ENCODE measurements at places on chromosomes 6 and 20. TPM values are rescaled to one million over a fixed set of nuclear protein-coding genes. Genes with fewer than 3 reads are reported as not detected.

The PACRG gene
- total RNA-seq: 84.6 TPM

DNA sequence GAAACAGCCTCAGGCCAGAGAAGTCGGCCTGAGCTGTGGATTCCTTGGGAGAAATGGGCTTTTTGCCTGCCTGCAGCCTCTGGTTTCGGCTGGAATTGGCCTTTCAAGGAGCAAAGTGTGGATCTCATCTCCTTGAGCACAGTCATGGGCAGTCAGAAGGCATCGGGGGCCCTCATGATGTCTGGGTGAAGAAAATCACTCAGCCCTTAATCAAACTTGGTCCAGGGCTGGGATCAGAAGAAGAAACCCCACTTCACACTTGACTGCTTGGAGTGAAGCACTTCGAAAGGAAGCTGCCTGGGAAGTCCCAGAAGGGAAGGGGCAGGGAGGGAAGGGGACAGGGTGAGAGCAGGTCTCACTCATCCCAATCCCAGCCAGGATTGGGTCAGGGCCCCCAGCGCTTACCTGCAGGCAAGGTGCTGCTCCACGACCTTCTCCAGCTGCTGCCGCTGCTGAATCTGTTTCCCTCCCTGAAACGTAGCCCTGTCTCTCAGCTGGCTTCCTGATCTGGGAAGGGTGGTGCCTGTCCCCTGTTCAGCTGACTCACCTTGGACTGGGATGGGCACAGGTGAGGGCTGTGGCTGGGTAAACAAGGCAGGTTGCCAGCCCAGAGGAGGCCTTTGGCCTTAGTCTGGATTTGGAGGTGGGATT is at the start of gene SDCBP2:
Gene SDCBP2 (minus strand): TSS at position 460 of the 651 bp plus-strand sequence. CDS start 8,723 bp downstream, outside the sequence.
- H3K4me1 ChIP-seq: peaks cover 48% of the 10 kb centered on the region
- H3K27ac ChIP-seq: peak within 1 kb of the TSS; percentile 100
- no peaks in the 10 kb centered on the region for H3K27me3 ChIP-seq
- peak; percentile 12 for DNase-seq

The C20orf141 gene
- total RNA-seq: 53.6 TPM

- H3K4me3 ChIP-seq: no peak overlapping the region
- no peaks in the 10 kb centered on the region for H3K27me3 ChIP-seq
- no peak for DNase-seq
- H3K27ac ChIP-seq: no peak overlapping the region
- no peaks in the 10 kb centered on the region for H3K36me3 ChIP-seq
Measured at GRCh38 chr6:40410821-40411220, 176.3 kb downstream of the LRFN2 start.

DNA sequence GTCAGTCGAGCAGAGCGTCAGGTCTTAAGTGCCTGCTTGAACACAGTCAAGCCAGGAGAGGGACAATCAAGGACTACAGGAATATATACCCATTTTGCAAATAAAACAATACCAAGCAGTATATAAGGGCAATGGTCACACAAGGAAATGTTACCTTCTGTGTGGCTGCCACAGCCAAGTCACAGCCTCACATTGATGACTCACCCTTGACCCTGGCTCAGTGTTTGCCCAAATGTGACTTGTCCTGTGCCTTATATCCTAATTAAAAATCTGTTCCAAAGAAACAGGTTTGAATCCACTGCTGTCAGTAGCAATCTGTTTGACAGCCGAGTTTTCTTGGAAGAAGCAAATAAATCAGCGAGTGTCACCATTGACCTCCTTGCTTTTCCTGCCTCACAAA is 34.3 kb downstream of the C6orf89 start:
- no peak overlapping the region for H3K4me3 ChIP-seq
- no peaks in the 10 kb centered on the region for H3K27me3 ChIP-seq
- no peaks in the 10 kb centered on the region for H3K36me3 ChIP-seq
- peaks cover 9% of the 10 kb centered on the region for H3K4me1 ChIP-seq

The RALGAPA2 gene
- 59.2 TPM for total RNA-seq

The SAMD5 gene
- total RNA-seq: 27.9 TPM

The SYCP2L gene
- total RNA-seq: 6.9 TPM

- H3K27me3 ChIP-seq: no peaks in the 10 kb centered on the region
- no peaks in the 10 kb centered on the region for H3K36me3 ChIP-seq
- no peaks in the 10 kb centered on the region for H3K4me1 ChIP-seq
- no peak overlapping the region for H3K27ac ChIP-seq
- no peak for DNase-seq
Measured at GRCh38 chr6:28003059-28003458, 46.0 kb downstream of the OR2B6 start.

DNA sequence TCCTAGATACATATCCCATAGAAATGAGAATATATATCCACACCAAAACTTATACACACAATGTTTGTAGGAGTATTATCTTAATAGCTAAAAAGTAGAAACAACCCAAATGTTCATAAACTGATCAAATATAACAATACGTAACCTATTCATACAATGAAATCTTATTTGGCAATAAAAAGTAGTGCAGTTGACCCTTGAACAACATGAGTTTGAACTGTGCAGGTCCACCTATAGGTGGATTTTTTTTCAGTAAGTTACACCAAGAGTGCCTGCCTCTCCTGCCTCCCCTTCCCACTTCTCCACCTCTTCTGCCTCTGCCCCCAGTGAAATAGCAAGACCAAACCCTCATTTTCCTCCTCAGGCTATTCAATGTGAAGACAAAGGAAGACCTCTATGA is 95.2 kb downstream of the AHI1 start:
- H3K4me3 ChIP-seq: no peak overlapping the region
- H3K4me1 ChIP-seq: no peaks in the 10 kb centered on the region
- H3K27me3 ChIP-seq: no peaks in the 10 kb centered on the region
- H3K36me3 ChIP-seq: no peaks in the 10 kb centered on the region
- no peak for DNase-seq

The PAK5 gene
- total RNA-seq: 0.87 TPM

The KIAA0408 gene
- 3.3 TPM for total RNA-seq

- no peaks in the 10 kb centered on the region for H3K4me1 ChIP-seq
- H3K27me3 ChIP-seq: no peaks in the 10 kb centered on the region
- H3K36me3 ChIP-seq: no peaks in the 10 kb centered on the region
- no peak for DNase-seq
- H3K27ac ChIP-seq: no peak overlapping the region
Measured at GRCh38 chr6:71967436-71967835, 81.1 kb downstream of the RIMS1 start.

DNA sequence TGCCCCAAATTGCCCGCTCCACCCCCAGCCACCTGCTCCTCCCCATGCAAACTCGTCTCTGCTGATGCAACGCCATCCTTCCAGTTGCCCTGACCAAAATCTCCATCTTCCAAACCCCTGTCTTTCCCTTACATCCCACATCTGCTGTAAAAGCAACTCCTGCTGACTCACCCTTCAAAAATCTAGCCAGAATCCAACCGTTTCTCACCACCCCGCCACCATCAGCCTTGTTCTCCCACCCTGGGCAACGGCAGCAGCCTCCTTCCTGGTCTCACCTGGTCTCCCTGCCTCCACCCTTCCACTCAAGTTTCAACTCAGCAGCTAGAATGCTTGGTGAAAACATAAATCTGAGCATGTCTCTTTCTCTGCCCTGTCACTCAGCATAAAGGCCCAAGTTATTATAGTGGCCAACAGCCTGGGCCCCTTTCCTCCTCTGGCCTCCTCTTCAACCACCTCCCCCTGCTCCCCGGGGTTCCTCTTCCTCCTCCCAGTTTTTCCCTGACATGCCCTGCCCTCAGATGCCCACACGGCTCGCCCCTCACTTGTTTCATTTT is 7.2 kb upstream of the SYNJ2 start:
- H3K27ac ChIP-seq: no peak overlapping the region
- no peaks in the 10 kb centered on the region for H3K27me3 ChIP-seq
- no peak overlapping the region for H3K4me3 ChIP-seq
- H3K4me1 ChIP-seq: no peaks in the 10 kb centered on the region
- no peaks in the 10 kb centered on the region for H3K36me3 ChIP-seq
